ENCODE measurements at places on chromosomes 6 and 20. TPM values are rescaled to one million over a fixed set of nuclear protein-coding genes. Genes with fewer than 3 reads are reported as not detected.

- no peak for DNase-seq
Measured at GRCh38 chr6:136317021-136317694, 27.5 kb upstream of the BCLAF1 start.

- no peak for DNase-seq
Measured at GRCh38 chr6:30348957-30349356, 4.0 kb downstream of the RPP21 start.

DNA sequence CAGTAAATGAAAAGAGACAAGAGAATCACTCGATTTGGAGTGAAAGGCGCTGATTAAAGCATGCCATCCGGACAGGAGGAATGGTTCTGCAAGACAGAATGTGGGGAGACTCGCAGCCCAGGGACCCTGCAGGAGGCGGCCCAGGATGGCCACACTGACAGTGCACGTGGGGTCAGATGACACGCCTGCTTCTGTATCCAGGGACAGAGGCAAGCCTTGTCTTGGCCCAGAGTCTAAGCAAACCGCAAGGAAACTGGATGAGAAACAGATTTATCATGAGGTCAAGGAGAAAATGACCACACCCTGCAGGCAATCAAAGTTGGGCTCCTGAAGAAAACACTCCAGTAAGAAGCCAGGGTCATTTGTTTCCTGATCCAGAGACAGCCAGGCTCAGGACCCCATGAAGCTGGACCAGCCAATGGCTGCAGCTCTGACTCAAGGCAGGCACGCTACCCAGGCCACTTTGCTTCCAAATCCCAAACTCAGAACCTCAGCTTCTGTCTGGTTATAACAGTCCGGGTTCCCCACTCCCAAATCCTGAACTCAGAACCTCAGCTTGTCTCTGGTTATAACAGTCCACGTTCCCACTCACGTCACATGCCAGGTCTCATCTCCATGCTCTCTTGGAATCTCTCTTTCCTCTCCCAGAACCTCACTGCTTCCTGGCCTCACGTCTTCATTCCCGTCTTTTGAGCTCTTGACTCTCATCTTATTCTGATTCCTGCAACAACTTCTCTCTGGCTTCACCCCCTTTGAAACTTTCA, 144.9 kb upstream of the THBS2 start:
- DNase-seq: no peak

DNA sequence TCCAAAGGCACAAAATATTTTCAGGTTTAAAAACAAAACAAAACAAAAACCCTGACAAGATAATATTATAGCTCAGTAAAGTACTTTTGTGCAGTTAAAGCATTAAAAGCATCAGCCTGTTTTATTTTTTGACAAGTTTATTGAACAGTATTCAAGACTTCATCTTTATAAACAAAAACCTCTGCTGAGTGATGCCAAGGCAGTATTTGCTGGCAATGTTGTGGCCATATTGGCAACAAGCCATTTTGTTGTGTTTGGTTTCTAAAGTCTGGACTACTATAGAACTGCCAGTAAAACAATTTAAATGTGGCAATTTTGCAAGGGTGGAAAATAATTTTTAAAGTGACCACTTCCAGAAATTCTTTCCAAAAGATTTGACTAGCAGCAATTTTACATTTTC, 15.9 kb downstream of the CPNE1 start:
- DNase-seq: no peak

DNA sequence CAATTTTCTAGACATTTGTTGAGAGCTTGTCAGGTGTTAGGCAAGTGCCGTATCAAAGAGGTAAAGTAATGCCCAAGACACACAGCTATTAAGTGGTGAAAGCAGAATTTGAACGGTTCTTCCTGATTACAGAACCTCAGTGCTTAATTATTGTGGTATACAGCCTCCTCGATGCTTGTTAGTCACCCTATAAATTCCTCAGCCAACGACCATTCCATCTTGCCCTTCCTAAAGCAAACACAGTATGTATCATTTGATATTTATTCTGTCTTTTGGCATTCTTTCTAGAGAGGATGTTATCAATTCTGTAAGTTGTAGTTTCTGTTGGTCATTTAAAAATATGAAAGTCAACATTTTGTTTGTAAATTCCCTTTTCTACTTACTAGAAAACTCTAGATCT, 297.8 kb upstream of the BMP2 start:
- DNase-seq: no peak

DNA sequence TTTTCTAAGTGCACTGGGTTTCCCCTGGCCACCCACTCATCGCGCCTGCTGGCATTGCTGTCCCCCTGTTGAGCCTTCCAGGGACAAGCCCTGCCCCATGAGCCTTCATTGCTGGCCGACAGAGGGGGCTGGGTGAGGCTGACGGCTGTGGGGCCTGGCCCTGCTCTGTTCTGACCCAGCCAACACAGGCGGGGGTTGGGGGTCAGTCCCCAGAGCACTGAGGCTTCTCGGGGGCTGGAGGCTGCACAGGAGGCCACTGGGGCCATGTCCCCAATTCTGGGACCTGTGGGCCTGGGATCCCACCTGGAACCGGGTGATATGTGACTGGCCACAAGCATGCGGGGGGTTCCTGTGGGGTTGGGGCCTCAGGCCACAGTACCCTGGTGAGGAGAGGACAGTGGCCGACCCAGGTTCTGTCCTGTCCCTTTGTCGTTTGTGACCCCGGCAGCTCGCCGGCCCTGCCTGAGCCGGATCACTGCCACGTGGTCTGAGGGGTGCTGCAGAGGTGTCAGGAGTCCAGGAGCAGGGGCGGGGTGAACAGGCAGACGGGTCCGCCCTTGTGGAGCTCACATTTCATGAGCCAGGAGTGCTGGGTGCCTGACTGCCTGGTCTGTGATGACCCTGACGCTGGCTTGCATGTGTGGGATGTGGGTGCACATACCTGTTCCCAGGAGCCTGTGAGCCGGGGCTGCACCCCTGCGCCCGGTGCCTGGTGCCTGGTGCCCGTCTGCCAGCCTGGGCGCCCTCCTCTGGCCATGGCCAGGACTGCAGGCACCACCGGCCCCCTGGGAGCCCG, 2.1 kb upstream of the COL20A1 start:
- no peak for DNase-seq

DNA sequence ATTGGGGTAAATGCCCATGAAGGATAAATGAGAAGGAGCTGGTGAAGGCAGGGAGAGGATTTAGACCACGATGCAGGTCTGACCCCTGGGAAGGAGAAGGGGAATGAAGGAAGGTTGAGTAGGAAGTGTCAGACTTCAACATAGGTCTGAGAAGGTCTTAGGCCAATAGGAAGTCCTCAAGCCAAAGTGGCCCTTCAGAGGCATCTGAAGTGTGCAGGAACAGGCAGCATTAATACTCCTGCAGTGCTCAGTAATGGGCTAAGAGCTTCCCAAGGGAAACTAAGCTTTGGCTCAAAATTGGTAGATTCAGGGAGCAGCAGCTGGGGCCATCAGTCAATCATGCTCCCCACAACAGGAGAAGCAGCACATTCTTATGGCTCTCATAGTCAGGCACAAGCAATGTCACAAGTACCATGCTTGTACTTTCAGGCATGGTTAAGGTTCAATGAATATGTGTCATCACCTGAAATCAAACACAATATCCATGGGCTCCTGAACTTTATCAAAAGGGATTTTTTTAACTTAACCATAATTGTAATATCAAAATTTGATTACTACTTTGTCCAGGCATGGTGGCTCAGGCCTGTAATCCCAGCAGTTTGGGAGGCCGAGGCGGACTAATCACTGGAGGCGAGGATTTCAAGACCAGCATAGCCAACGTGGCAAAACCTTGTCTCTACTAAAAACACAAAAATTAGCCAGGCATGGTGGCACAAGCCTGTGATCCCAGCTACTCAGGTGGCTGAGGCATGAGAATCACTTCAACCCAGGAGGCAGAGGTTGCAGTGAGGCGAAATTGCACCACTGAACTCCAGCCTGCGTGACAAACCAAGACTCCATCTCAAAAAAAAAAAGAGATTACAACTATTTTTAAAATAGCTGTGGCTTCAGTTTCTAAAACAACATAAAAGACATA, 9.9 kb downstream of the RALGAPA2 start:
- no peak for DNase-seq

- DNase-seq: no peak
Measured at GRCh38 chr6:154950979-154951344, 44.2 kb upstream of the TIAM2 start.

DNA sequence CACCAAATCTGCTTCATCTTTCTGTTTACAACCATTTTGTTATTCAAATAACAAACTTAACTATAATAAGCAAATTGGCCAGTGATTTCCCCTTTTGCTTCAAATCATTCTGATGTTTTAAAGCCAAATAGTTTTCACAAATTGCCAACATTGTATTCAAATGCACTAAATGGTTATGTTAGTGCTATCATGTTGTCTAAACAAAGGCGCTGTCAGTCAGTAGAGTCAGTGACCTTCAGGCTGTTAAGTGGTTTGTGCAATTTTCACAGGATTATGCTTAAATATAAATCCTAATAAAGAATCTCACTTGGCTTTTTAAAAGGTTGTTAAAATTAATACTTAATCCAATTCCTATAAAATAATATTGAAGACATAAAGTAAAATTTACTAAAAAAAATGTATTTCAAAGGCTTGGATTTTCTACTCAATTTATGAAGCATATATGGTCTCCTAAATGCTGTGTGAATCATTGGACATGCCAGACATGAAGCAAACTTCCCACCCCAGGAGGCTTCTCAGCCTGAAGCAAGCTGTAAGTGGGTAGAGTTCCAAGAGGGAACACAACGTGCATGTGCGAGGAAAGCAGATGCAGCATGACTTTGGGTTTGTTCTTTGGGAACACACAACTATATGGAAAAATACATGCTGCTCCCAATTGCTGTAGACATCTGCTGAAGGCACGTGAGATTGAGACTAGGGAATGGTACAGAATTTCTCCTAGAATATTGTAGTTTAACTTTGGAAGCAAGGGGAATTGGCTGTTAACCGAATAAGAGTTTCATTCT, 54.9 kb downstream of the RSPO3 start:
- DNase-seq: no peak

DNA sequence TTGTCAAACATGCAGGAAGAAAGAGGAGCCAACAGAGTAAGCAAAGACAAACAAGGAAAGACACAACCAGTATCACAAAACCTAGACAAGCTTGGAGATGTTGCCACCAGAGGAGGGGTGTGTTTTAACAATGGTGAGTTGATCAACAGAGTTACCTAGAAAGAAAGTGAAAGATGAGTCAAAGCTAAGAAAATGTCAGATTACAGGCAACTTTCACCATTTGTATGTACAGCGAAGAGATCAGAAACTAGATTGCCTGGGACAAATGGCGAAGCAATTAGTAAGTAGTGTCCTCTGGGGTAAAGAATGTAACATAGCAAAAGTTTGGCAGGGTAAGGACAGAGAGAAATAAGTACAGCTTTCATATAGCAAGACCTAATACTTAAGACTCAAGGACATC, 51.6 kb upstream of the POU3F2 start:
- no peak for DNase-seq

DNA sequence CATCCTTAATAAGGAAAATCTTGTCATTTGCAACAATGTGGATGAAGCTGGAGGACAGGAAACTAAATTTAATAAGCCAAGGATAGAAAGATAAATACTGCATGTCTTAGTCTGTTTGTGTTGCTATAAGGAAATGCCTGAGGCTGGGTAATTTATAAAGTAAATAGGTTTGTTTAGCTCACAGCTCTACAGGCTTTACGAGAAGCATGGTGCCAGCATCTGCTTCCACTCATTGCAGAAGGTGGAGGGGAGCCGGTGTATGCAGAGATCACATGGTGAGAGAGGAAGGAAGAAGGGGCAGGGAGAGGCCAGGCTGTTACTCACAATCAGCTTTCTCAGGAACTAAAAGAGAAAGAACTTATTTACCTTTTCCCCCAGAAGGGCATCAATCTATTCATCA, 118.9 kb upstream of the SMLR1 start:
- DNase-seq: no peak

DNA sequence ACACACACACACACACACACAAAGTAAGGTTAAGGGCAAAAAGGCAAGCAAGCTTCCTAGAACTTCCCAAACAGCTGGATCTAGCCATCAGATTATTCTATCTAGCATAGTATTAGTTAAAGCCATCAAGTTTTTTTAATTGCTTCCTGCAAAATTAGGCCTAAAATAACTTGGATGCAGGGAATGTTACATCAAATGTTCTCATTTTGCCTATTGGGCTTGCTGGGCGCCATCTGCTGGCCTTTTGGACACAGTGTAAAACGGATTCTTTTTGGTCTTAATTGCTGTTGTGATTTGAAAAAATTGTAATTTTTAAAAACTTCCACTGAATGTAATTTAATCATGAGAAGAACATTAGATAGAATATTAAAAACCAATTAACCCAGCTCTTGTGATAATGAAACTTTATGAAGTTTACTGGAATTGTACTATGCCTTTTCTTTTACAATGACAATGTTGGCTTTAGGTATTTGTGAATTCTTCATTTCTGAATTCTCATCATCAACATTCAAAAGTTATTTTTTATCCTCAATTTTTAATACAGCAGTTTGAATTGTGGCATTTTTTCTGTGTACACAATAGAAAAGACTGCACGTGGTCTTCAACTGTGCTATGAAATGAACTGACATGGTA, 6.8 kb downstream of the MKKS start:
- no peak for DNase-seq

GRCh38 chr6:62283796-62284411, 2.1 kb downstream of the KHDRBS2 start:
- no peak for DNase-seq

DNA sequence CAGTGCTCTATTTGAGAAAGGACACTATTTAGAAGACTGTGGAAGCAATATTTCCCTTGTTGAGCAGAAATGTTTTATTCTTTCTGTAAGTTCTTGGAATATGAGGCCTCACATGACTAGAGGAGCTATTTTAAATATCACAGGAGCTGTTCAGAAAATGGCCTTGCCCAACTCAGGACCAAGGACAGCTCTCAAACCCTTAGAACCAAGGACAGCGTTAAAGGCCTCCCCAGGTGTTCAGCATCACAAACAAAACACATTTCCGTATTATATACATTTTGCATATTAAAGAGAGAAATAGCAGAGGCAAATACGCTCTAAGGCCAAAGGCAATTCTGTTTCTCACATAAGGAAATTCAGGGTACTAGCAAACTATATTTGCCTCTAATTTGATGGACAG, 631.4 kb downstream of the CDH26 start:
- no peak for DNase-seq

DNA sequence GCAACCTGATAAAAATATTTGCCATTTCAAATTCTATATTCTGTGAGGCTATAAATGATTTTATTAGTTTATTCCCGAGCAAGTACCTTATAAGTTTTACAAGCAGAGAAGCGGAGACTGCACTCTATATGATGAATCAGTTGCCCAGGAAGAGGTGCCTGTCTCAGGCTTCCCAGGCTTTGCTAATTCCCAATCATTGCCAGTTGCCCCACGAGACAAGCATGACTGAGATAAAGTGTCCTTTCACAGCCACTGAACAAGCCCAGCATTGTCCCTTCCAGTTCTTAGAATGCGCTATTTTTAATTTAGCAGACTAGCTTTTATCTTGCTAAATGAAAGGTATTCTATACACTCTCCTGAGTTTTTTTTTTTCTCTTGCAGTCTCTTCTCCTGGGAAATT, 260.7 kb downstream of the ALDH8A1 start:
- DNase-seq: no peak

ADGRF5 gene
- not detected for total RNA-seq

PLG gene
- not detected for total RNA-seq

KCNK16 gene
- not detected for total RNA-seq

POM121L2 gene
- total RNA-seq: not detected

MOG gene
- total RNA-seq: not detected

PSORS1C2 gene
- total RNA-seq: not detected

IBTK gene
- 30.7 TPM for total RNA-seq

BTBD9 gene
- total RNA-seq: 15.3 TPM

PTGIS gene
- total RNA-seq: 165 TPM

Data from chondrocyte (in vitro differentiated cells).